ENCODE measurements at places on chromosomes 2 and 18.
A peak's percentile ranks its signal among the peaks of the same experiment; 100 is the strongest.

DNA sequence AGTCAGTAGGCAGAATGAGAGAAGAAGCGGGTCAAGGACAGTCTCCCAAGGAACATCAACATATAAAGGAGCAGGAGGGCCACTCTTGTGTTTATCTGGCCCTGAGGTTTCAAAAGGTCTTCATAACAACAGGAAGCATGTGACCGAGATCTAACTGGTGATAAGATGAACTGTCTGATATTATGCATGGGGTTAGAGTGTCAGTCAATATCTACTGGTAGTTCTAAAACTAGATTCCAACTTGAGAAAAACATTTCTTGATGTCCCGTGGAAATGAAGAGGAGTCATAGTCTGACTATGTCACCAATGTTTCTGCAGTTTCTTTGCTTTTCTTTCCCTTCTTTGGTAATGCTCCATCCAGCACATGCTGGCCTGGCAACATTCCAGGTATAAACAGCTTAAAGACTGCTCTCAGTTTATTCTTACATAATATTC is 77.5 kb upstream of the ITPRID2 start:
- peak; percentile 80 for DNase-seq

- DNase-seq, result peak; percentile 44
Observed at GRCh38 chr2:120802867-120803484, 67.3 kb downstream of the GLI2 start.

DNA sequence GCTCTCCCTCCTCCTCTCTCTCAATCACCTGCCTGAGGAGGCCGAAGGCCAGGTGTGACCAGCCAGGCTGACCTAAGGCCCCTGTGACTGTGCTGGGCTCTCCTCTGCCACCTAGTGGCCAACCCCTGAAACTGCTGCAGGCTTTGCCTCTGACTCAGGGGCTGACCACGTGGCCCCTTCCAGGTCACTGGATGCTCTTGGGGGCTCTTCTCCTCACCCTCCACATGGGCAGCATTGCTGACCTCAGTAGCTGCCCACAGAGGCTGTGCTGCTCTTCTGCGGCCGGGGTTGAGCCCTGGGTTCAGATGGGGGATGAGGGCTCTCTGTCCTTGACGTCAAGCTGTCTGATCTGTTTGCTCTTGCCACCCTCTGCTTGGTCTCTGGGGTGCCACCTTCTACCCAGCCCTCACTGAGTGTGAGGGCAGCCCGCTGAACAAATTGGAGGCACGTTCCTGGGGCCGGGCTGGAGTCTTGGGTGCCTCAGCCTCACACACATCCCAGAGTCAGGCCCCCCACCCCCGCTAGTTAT is 122.7 kb downstream of the TWIST2 start:
- peak; percentile 41 for DNase-seq

DNA sequence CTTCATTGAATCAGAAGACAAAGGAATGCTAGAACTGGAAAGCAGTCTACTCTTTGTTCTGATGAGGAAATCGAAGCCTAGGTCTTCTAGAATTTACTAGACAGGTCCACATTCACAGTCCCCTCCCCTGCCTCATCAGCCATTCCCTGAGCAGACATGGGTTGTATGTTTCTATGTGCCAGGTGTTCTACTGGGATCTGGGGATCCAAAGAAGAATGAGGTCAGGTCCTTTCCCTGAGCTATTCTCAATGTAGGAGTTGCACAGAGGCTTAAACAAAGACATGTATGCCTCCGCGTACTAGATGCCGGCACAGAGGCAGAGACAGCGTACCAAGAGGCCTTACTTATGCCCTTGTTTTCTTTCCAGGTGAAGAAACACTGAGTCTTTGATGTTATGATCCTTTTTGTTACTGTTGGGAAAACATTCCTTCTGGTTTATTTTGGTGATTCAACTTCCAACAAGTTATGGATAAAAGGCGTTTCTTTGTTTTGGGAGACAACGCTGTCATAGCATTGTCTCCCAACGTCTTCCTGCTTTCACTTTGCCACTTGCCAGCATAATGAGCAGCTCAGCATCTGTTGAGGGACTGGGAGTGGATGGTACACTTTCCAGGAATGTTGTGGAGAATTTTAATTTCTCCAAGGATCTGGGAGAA is 174.4 kb downstream of the ALPK2 start:
- no peak for DNase-seq

DNA sequence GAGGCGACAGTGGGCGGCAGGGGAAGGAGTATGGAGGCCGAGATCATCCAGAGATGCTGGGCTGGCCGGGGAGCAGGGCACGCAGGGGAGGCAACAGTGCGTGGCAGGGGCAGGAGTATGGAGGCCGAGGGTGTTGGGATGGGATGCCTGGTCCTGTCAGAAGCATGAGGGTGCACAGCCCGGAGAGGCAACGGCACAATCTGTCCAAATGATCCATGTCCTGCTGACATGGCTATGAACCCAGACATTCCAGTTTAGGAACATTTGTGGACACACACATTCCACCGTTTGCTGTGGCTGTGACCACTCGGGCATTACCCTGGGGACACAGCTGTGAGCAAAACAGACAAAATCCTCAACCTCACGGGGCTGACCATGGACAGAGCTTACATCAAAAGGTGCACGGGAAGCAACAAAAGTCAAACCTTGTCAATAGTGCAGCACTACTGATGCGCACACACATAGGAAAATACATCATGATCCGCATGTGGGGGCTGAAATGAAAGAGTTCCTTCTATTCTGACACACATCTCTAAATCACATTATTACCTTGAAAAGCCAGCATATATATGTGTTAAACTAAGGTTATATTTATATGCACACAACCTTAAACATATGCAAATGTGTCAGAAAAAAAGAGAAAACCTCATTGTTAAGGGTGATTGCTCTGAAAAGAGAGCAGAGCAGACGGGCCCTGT is 144.0 kb upstream of the GPC1 start:
- DNase-seq, result no peak

DNA sequence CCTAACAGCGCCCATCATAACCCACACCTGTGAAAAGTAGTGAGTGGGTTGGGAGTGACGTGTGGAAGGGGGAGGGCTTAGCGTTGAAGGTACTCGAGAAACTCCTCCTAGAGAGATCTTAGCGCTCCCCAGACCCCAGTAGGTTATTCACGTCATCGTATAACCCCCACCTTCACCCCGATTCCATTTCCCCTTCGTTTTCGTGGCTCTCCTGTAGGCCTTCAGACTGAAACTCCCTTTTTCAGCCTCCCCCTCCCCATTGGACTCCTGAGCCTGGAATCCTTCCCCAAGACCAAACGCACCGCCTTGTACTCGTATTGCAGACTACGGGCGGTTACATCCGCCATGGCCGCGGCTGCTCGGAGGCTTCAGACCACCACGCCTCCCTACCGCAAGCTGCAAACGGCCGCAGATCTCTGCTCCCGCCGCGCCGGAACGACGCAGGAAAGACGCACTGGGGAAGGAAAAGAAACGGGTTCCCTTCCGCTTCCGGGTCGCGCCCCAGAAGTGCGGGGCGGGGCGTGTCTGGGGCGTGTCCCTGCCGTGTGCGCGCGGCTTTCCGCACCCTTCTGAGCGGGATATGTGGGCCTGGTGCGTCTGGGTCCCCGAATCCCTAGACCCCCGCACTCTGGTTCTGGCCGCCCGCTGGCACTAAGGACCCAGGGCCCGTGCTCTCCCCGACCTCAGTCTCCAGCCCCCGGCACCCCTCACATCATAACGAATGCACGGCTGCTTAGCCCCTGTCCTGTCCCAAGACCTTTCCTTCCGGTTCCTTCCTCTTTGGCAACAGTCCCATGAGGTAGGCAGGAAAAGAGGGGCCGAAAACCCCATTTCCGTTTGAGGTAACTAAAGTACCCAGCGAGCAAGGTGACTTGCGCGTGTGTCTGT is at the start of gene SNRNP200:
TSS of gene SNRNP200 (minus strand) at position 456 of the 888 bp plus-strand sequence. CDS start at position 347, 109 bp downstream.
- peak; percentile 79 for DNase-seq

- no peak for DNase-seq
Observed at GRCh38 chr2:175001566-175001965, 3.6 kb downstream of the CHN1 start.

- DNase-seq, result peak; percentile 57
Observed at GRCh38 chr2:120243211-120243610, 9.4 kb upstream of the RALB start.

DNA sequence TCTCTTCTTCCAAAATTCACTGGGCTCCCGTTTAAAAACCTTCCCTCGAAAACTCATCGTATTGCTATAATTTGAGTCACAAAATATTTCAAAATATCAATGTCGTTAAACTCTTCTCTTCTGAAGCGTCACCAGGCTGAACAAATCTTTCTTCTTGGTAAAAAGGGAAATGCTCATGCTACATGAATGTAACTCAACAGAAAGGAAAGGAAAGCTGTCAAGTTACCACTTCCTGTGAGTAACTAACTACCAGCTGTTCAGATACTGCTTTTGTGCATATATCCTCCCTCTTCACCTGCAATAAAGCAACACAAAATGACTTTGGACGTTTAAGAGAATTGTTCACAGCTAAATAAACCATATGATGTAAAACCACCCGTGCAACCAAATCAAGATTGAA is 95.4 kb downstream of the DOCK10 start:
- peak; percentile 89 for DNase-seq

DNA sequence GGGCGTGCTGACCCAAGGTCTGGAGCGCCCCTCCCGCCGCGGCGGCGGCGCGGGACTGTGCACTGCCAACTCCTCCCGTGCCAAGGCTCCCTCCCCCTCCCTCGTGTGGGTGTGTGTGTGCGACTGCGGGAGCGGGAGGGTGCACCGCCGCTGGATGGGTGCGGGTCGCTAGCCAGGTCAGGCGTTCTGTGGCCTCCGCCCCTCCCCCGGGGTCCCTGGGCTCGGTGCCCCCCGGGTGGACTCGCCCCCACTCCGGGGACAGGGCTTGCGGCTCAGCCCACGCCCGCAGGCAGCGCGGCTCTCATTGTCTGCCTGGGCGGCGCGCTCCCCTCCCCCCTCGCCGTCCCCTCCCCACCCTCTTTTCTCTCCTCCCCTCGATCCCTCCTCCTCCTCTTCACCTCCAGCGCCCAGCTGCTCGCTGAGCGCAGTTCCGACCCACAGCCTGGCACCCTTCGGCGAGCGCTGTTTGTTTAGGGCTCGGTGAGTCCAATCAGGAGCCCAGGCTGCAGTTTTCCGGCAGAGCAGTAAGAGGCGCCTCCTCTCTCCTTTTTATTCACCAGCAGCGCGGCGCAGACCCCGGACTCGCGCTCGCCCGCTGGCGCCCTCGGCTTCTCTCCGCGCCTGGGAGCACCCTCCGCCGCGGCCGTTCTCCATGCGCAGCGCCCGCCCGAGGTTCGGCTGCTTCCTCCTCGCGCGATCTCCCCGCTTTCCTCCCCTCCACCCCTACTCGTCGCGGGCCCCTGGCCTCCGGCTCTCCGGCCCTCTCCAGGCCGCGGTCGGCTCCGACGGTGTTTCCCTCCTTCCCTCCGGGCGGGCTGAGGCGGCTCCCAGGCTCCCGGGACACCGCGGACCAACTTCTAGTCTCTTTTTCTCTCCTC is at the start of gene GATA6:
TSS of gene GATA6 (plus strand) at position 579 of the 878 bp plus-strand sequence. CDS start 1,556 bp downstream, outside the sequence.
- DNase-seq, result peak; percentile 95

DNA sequence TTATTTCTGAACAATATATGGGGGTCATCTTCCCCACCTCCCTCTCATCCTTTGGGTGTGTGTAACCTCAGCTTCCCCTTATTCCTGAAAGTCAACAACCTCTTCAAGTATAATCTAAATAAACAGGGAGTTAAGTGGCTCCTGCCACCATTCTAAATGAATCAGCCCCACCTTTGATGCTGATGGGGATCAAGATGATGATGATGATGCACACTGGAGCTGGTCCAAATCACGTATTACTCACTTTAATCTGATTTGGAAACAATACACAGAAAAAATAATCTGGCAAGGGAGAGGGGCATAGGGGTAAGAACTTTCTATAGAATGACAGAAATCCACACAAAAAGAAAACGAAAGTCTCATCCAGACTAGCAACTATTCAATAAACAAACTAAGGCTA is 7.1 kb downstream of the ACVR1 start:
- DNase-seq, result no peak

- DNase-seq, result no peak
Observed at GRCh38 chr2:227524665-227525064, 52.7 kb downstream of the AGFG1 start.

GRCh38 chr2:203659331-203660049 is 46.9 kb upstream of the CD28 start:
- DNase-seq, result no peak

DNA sequence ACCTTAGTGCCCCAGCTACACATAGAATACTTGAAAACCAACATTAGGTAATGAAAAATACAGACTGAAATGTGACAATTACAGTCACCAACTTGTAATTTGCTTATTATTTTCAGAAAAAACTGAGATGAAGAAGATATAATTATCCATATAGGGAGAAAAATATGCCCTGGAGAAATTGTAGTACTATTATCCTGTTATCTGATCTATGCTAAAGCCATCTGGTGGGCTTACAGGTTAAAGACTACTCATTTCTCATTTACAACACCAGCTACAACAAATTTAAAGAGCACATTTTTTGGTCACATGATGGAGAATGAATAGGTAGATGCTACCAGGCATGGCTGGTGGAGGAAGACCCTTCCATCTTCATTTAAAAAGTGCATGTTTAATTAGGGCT is 79.6 kb upstream of the NYAP2 start:
- no peak for DNase-seq

DNA sequence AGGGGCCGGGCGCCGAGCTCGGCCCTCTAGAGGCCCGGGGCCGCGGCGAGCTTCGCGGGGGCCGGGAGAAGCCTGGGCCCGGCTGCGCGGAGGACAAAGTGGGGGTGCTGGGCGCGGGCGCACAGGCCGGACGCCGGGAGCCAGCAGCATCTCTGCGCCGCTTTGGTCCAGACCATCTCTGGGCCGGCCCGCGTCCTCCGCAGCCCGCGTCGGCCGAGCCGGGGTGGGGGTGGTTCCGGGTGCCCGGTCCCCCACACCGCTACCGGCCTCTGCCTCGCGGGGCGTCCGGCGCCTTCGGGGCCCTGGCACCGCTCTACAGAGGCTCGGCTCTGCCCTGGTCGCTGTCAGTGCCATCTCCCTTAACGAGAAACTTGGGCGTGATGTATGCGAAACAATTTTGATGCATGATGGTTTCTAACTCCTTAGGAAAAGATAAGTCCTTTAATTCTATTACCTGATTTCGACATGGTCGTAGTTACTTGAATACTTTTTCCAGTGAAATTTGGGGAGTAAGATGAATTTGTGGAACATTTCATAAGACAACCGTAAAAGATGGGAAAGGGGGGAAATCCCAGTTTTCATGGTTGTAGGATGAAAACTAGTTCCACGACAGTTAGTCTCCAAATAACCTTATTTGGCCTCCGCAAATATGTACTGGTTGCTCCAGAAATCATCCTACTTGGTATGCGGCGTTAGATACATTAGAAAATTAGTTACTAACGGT is 562 bp downstream of the TWSG1 start:
- DNase-seq, result peak; percentile 35
